ENCODE measurements at places on chromosomes 16 and 17.

- no peak for DNase-seq
Observed at GRCh38 chr17:1234455-1234854, 35.8 kb upstream of the BHLHA9 start.

GRCh38 chr16:82527101-82527500 is 99.7 kb upstream of the CDH13 start:
- DNase-seq, result no peak

DNA sequence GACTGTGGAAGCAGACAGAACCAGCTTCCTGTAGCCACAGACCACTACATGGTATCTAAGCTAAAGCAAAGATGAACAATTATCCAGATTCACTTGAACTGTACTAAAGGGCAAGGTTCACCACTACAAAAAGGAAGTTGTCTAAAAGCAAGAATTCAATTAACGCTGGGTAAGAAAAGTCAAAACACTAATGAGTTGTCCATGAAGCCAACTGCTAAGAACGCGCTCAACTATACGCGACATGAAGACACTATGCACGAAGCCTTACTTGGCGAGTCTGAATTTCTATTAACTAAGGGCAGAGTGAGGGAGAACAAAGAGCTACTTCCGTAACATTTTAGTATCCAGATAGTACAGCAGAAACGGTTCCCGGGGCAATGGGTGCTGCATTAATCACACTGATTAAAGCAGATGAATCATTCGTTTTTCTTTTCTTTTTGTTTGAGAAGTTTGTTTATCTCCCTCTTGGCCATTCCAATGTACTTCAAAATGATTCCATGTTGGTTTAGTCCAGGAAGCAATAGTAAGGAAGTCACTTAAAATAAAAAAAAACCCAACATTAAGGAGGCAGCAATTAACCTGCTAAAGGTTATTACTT is 2.8 kb upstream of the RPS15A start:
- DNase-seq, result no peak

DNA sequence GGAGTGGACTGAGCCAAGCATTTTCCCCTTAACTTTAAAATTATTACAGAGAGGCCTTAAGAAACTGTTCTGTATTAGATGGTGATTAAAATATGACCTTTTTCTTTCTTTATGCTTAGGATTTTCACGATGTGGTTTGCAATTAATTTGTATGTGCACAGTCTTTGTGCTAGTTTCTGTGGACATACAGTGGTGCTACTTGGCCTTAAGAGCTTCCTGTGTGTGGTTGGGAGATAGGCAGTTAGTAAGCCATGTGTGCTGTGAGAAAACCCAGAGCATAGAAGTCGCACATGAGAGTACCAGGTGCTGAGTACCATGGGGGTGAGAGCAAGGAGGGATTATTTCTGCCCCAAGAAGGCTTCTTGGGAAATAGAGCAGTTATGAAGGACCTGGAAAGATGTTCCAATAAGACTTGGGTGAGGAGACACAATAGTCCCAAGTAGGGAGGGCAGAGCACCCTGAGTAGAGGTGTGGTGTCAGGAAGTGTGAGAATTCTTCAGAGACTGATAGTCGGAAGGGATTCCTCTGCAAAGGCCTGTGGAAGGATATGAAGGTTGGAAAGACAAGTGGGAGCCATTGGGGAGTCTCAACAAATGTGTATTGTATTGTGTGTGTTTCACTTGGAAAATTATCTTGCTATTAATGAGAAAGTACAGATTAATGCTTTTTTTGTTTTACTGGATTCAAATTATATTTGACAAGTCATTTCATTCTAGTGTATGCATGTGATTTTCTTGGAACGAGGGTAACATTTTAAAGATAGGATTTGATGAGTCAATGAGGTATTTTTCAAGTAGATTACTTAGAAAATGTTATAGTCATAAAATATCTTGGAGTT is 239.9 kb downstream of the PRKCA start:
- no peak for DNase-seq

DNA sequence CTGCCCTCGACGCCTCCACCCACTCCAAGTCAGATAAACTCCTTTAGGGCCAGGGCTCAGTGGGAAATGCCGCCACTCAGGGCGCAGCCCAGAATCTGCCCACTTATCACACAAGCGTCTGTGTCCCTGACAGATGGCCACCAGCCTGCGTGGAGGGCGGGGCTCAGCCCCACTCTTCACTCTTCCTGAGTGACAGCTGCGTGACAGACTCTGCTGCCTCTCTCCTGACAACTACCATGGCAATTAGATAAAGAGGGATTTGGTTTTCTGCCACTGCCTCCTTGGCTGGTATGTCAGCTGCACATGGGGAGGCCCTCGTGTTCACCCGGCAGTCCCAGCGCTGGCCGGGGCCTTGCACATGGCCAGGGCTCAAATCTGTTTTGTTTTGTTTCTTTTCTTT is 96.2 kb downstream of the RTN4RL1 start:
- no peak for DNase-seq

- DNase-seq, result no peak
Observed at GRCh38 chr17:36945959-36946725, 2.6 kb upstream of the AATF start.

- no peak for DNase-seq
Observed at GRCh38 chr16:83433201-83433600, 374.6 kb upstream of the HSBP1 start.

DNA sequence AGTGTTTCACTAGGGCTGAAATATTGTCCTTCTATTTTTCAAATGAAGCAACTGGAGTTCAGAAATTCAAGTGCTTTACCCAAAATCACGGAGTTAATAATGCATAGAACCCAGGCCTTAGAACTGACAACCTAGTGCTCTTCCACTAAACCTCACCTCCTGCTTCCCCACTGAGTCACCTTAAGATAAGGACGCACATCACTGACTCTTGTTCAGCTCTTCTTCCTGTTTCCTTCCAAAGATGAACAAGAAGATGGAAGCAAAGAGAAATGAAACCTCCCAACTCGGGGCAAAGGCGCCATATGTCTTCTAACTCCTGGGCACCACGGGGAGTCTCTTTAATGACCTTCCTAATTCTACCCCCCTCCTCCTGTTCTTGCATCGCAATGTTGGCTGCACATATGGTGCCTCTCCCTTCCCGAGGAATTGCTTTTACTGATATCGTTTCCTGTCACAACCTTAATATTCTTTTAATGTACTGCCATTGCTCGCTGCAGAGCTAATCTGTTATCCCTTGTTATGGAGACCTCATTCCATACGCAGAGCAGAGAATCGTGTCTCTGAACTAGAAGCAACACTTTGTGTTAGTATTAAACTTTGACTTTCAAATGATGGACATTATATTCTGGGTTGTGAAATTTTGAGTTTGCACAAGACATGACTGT is 591.4 kb downstream of the TMEM114 start:
- DNase-seq, result no peak

DNA sequence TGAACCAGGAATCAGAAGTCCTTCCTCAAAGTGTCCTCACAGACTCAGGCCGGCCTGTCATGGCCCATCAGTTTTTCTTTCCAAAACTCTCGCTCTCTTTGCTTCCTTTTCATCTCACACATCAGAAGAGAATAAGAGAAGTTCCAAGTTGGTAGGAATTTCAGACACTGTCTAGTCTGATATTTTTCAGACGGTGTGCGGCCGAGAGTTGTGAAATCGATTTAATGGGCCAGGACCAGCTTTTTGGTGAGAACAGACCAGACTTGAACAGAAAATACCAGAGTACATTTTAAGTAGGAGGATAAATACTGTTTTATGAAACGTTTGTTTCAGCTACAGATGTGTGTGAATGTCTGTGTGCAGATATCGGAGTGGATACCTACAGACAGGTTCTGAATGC is 24.8 kb upstream of the RCVRN start:
- DNase-seq, result no peak

- DNase-seq, result no peak
Observed at GRCh38 chr17:47994724-47995123, 23.8 kb downstream of the CDK5RAP3 start.

DNA sequence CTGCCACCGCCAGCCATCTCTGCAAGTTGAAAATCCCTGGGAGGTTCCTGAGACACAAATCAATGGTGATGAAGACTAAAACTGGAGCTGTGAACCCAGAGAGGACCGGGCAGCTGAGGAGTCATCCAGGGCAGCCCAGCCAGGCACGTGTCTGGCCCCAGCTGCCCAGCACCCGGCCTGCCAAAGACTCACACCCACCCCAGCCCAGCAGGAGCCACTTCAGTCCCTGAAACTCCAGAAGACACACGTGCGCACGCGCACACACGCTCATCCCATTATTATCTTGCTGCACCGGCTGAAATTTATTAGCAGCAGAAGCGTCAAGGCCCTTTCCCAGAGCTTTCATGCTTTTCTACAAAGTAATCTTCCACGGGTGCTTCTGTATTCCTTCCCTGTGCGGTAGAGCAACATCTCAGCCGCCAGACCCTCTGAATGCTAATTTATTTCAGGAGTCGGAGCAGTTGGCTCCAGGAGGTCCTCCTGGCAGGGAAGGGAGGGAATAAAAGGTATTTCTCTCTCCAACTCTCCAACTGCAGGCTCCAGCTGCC is 59.8 kb upstream of the RBFOX3 start:
- no peak for DNase-seq

DNA sequence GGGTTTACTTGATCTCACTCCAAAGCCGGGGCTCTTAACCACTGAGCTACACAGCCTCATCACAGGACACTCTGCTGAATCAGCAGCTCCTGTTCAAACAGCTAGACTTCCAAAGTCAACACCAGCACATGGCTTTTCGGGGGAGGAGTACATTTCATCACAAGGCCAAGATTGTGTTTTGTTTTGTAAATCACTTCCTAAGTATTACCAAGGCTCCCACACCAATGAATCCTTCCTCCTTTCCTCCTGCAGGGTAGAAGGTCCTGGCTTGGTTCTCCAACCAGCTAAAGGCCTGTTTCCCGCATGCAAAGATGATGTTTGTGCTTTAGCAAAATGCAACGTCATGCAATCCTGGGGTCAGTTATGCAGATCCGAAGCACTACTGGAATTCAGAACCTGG is 152.5 kb downstream of the XYLT1 start:
- DNase-seq, result no peak

GRCh38 chr17:50952889-50953288 is 86.7 kb upstream of the TOB1 start:
- no peak for DNase-seq

GRCh38 chr17:4788159-4788806 is 481 bp upstream of the GLTPD2 start:
- no peak for DNase-seq

DNA sequence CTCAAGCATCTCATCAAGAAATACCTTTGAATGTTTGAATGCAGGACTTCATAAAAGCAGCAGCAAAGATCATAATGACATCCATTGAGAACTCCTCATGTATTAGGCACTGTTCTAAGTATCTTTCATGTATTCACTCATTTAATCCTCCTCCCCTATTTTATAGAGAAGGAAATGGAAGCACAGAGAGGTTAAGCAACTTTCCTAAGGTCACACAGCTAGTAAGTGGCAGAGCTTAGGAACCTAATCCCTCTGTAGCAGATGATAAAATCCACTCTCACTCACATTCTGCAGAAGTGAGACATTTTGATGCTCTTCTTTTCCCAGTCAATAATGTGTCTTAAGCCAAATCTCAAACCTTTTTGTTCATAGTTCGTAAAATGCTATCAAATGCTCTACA is 350.8 kb upstream of the C16orf82 start:
- no peak for DNase-seq

DNA sequence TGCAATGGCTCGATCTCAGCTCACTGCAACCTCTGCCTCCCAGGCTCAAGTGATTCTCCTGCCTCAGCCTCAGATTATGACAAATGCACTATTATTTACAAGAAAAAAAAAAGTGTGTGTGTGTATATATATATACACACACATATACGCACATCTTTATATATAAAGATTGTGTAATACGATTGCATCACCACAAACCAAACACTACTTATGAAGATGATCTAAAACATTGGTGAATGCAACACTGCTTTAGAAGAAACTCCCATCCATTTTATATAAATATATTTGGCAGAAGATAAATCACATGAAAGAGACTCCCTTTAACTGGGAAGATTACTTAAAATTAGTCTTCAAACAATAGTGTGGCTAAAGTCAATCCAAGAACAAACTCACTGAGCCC is 96.7 kb downstream of the SYCE1L start:
- no peak for DNase-seq

GRCh38 chr17:80372922-80373570 is 41.9 kb upstream of the ENDOV start:
- DNase-seq, result no peak

DNA sequence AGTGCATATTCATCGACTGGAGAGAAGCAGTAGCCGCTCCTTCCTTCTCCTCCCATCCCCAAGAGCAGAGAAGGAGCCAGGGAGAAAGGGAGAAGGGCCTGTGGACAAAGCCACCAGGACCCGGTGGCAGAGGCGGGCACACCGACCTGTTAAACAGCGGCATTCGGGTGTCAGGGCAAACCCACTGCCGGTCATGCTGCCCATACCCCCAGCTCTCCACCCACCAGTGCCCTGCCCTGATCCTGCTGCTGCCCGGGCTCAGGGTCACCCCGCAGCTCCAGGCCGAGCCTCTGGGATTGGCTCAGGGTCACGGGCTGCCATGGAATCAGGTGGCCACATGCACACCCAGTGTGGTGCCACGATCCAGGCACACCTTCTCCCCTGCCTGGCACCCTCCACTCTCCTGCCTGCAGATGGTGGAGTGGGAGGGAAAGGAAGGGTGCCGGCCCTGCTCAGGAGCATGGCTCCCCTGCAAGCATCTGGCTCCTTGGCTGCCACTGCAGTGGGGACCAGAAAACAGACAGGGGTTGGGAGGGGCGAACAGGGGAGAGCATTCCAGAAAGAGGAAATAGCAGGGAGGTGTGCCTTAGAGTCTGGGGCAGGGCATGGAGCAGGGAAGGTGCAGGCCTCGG is 18.3 kb upstream of the RASD1 start:
- no peak for DNase-seq

- DNase-seq, result no peak
Observed at GRCh38 chr17:63694950-63695773, 4.8 kb downstream of the LIMD2 start.

GRCh38 chr16:1078579-1079021 is 6.1 kb downstream of the SSTR5 start:
- no peak for DNase-seq

DNA sequence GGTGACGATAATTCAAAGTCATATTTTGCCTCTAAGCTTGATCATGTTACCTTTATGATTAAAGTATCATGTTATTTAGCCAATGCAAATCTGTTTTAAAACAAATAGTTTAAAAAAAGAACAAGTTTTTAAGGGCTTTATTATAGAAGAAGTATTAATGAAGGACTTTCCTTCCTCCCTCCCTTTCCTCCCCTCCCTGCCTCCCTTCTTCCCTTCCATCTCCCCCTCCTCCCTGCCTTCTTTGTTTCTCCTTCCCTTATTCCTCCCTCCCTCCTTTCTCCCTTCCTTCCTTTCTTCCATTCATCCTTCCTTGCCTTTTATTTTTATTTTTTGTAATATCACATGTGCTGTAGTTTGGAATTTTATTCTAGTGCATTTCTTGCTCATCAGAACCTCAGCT is 26.4 kb downstream of the NQO1 start:
- DNase-seq, result no peak

GRCh38 chr16:9407206-9407758 is 315.8 kb downstream of the HAPSTR1 start:
- DNase-seq, result no peak

GRCh38 chr17:79322211-79323123 is 247.8 kb downstream of the ENGASE start:
- no peak for DNase-seq

GRCh38 chr16:1645914-1646525 is 32.1 kb upstream of the JPT2 start:
- DNase-seq, result peak; percentile 46

Measured in T1000 (cell line).